CD4-positive, alpha-beta T cell treated with Interleukin-6 for 4 hours (primary cell): ENCODE measurements at places on chromosomes 16 and 17.
A peak's percentile ranks its signal among the peaks of the same experiment; 100 is the strongest.

DNA sequence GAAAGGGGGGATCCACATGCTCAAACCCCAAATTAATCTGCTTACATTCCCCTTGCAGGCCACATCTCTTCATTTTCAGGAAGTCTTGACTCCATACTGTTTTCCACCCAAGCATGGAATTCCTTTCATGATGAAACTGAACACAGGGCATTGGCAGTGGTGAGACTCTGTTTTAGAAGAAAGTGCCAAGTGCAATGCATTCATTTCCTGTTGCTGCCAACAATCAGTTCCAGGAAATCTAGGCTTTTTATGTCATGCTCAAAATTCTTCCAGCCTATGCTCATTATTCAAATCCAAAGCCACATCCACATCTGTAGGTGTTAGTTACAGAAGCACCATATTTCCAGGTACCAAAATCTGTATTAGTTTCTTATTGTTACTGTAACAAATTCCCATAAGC, 4.1 kb downstream of the CCL2 start:
- no peak for DNase-seq

DNA sequence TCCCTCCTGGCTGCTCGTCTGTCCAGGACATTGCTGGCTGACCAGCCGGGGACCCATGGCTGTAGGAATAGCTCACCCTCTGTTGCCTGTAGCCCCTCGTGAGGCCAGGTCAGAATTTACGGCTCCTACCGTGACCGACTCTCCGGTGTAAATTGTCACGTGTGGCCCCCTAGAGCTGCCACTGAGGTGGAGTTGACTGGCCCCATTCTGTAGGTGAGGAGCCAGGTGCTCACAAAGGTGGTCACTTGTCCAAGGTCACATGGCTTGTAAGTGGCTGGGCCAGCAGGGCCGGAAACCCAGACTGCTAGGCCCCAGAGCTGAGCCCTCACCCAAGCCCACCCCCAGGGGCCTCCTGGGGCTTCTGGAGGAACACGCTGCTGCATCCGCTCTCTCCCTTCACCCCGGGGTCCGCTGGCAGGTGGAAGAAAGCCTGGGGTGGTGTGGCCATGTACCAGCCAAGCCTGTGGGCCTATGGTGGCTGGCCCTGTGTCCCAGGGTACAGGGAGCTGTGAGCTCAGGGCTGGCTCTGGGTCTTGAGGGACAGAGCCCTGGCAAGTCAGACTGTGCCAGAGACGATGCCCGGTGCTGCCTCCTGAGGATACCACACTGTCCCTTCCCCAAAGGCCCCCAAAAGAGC, 120.7 kb downstream of the RAB11FIP4 start:
- no peak for DNase-seq

- DNase-seq = no peak
These were observed 2.5 kb downstream of the KNOP1 start for GRCh38 chr16:19715566-19715965.

- no peak for DNase-seq
These were observed 74.7 kb upstream of the CDH11 start for GRCh38 chr16:65196420-65197075.

- no peak for DNase-seq
These were observed 88.8 kb downstream of the CYLD start for GRCh38 chr16:50830698-50831097.

GRCh38 chr16:12289175-12290063, 312.9 kb downstream of the SNX29 start:
- no peak for DNase-seq

DNA sequence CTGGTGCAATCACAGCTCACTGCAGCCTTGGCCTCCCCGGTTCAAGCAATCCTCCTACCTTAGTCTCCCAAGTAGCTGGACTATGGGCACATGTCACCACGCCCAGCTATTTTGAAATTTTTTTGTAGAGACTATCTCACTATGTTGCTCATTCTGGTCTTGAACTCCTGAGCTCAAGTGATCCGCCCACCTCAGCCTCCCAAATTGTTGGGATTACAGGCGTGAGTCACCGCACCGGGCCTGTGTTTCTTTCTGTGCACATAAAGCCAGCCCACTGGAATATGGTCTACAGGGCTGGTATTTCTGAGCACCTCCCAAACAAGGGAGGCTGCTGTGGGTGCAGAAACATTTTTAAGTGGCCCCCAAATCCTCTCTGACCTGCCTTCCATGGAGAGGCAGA, 8.4 kb downstream of the TMEM95 start:
- DNase-seq = no peak

DNA sequence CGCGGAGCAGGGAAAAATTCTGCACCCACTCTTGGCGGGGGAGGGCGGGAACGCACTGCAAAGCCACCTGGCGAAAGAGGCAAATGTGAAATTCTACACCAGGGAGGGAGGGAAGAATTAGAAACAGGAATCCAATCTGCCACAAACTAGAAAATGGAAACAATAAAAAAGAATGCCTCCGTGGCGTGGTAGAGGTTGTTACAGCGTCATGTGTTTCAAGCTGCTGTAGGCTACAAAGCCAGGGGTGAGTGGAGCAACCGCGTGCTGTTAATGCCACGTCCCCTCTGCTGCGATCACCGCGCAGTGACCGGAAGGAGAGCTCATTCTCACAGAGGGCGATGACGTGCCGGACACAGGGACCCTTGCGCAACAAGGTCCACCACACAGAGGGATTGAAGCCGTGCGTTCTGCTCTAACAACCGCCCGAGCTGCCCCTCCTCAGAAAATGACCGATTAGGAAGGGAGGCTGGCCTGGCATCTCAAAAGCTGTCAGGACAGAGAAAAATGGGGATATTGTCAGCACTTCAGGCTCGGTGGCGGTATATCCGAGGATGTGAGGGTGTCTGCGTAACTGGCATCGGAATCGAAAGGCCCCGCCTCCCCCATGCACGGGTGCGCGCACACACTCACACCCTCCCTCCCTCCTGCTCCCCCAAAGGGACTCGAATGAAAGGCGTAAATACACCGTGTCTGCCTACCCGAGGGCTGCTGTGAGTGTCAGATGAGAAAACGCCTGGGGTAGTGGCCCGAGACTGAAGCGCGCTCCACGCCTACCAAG, 70.8 kb upstream of the TNRC6C start:
- peak; percentile 88 for DNase-seq

DNA sequence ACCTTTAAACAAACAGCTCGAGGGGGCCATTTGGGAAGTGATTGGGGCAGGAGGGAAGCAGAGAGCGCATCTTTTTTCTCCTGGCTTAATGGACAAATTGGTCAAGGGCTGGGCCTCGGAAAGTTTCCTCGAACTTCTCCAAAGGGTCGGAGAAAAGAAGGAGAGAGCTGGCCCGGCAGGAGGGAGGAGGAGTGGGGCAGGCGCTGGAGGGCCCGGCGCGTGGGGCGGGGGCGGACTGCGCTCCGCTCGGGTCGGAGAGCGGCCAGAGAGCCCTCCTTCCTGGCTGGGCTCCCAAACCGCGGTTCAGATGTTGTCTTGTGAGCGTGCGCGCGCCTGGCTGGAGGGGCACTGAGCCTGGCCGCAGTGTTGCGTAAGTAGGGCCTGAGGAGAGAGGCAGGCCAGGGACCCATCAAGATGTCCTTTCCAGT, 1.2 kb downstream of the MMP2 start:
- DNase-seq = no peak

DNA sequence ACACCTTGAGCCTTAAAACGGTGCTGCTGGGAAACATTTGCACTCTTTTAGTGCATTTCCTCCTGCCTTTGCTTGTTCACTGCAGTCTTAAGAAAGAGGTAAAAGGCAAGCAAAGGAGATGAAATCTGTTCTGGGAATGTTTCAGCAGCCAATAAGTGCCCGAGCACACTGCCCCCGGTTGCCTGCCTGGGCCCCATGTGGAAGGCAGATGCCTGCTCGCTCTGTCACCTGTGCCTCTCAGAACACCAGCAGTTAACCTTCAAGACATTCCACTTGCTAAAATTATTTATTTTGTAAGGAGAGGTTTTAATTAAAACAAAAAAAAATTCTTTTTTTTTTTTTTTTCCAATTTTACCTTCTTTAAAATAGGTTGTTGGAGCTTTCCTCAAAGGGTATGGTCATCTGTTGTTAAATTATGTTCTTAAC, 4.4 kb downstream of the SOX9 start:
- no peak for DNase-seq

GRCh38 chr17:79835953-79836509, 3.2 kb downstream of the CBX4 start:
- no peak for DNase-seq

- DNase-seq = no peak
These were observed 450.3 kb downstream of the SHISA9 start for GRCh38 chr16:13351601-13352217.

GRCh38 chr16:62872339-62872738, 836.1 kb upstream of the CDH8 start:
- DNase-seq = no peak

GRCh38 chr16:1012135-1012534, 30.6 kb downstream of the SOX8 start:
- no peak for DNase-seq

DNA sequence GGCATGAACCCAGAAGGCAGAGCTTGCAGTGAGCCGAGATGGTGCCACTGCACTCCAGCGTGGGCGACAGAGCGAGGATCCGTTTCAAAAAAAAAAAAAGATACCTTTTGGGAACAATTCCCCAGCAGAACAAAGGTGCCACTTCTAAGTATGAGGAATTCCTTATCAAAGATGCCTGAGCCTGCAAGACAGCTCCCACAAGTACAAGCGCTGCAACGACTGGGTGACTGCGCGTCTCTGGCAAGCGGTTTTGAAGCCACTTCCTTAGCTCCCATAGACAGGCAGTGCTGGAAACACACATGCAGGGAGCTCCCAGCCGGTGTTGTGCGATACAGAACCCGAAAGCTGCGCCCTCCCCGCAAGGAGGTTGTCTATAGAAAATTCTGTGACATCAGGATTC, 60.5 kb downstream of the ADCY9 start:
- no peak for DNase-seq

- no peak for DNase-seq
These were observed 9.6 kb upstream of the CPD start for GRCh38 chr17:30368912-30369720.

- DNase-seq = no peak
These were observed 134.3 kb downstream of the PPM1E start for GRCh38 chr17:58889928-58890327.

GRCh38 chr17:33973491-33973890, 281.6 kb upstream of the CCL2 start:
- no peak for DNase-seq

DNA sequence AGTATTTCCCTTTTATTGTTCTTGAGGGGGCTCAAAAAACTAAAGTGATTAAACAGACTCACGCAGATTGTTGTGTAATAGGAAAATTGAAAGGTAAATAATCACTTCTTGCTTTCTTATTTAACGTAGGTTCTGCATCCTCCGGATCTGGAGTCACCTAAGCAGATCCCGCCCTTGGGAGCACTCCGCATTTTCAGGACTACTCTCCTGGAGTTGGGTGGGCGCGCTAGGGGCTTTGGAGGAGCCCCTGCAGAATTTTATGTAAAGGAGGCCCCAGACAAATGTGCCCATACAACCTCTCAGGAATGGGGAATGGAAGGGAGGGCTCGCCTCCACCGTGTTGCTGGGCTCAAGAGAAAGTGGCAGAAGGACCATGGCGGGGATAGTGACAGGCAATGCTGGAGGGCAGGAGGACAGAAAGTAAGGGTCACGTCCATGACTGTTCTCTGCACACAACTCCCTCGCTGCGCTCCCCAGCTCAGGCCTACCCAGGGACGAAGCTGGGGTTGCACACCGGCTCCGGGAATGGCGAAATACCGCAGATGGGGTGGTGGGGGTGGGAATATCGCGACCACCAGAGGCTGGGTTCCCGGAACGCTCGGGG, 8.3 kb downstream of the MT2A start:
- DNase-seq = no peak
